HFFc6 (cell line): ENCODE measurements at places on chromosomes 12 and 14.

DNA sequence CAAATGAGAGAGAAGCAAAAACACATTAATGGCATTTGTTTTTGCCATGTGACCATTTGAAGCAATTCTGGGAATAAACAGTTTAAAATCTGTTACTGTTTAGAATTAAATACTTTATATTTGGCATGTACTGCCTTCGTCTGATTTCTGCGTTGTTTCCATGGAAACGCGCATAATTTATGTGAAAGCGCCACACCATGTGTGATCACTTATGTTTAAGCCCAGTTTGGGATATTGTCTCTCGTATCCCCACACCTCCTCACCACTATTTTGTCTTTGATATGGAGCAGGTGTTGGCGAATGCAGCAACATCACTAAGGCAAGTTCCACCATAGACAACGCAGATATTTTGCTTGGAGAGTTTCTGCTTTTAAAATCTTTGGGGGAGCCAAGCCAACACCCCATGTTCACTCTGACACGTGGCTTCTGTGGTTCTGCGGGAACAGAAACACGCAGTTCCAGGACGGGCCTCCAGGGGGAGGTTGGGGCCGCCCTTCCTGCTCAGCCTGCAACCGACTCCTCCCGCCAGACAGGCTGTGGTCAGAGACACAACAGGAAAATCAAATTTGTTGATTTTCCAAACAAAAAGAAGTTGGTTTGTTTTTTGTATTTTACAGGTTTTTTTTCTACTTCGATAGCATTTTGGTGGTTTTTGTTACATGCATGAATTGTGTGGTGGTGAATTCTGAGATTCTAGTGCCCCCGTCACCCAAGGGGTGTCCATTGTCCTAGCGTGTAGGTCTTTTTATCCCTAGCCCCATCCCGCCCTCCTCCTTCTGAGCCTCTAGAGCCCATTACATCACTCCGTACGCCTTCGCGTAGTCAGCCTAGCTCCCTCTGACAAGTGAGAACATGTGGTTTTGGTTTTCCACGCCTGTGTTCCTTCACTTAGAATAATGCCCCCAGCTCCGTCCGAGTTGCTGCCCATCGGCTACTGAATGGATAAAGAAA, 101.9 kb upstream of the SFSWAP start:
- H3K36me3 ChIP-seq, result no peaks in the 10 kb centered on the region
- no peak overlapping the region for H3K27ac ChIP-seq
- peaks cover 8% of the 10 kb centered on the region; the same call in 1 of the 2 replicates for H3K4me1 ChIP-seq
- peaks cover 7% of the 10 kb centered on the region for H3K27me3 ChIP-seq
- H3K4me3 ChIP-seq, result peak overlapping the region; percentile 19; the same call in 1 of the 2 replicates

DNA sequence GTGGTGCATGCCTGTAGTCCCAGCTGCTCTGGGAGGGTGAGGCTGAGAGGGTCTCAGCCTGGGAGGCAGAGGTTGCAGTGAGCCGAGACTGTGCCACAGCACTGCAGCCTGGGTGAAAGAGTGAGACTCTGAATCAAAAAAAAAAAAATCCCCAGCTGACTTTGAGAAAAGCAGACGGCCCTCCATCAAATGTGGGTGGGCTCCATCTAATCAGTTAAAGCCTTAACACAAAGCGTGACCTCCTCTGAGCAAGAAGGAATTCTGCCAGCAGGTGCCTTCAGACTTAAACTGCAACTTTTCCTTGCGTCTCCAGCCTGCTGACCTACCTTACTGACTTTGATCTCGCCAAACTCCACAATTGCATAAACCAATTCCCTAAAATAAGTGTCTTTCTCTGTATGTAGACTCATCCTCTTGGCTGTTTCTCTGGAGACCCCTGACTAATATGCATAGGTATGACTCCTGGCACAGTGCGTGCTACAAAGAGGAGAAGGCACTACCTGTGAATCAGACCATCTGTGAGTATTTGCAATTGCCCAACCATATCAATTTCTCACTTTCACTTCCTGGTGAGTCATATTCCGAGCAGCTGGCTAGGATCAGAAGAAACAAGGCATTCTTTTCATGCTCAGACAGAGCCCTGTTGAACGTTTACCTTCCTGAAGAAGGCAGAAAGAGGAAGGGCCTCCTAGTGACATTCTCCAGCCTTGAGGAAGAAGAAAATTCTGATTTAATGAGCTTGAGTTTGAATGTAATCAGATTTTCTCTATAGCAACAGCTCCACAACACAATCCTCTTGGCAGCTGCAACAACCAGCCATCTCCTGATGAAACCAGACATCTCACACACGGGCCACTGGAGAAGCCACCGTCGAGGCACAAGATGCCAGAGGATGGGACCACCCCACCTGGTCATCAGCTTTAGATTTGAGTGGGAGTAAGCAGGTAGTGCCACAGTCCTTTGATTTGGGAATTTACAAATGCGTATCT, 54.3 kb downstream of the CLMN start:
- peaks cover 8% of the 10 kb centered on the region for H3K4me1 ChIP-seq
- no peak overlapping the region for H3K4me3 ChIP-seq
- H3K27ac ChIP-seq, result peak overlapping the region; percentile 8; the same call in 1 of the 2 replicates
- H3K36me3 ChIP-seq, result no peaks in the 10 kb centered on the region
- peak; percentile 66 for DNase-seq
- H3K27me3 ChIP-seq, result peaks cover 3% of the 10 kb centered on the region; the same call in 1 of the 2 replicates

DNA sequence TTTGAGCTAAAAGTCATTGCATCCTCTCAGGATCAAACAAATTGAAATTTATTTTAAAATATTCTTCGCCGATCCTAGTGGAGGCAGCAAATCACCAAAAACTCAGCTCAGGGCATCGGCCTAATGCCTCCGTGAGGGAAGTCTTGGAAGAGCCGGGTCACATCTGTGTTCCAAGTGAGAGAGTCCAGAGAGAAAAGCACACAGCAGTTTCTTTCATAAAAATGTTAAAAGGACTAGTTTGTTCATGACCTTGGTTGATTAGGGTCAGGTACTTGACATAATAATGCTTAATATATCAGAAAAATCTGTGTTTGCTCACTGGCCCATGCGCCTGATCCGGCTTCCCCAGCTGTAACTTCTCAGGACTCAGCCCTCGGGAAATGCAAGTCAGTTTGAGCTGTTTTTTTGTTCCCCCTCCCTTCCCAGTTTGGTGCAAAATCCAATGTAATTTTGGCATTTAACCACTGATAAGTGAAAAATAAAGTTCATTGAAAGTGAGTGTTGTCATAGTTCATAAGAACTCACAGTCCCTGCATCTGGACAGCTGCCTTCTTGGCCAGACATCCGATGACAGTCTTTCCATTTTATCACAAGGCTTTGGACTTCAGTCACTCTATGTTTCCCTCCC, 161.7 kb downstream of the CAND1 start:
- H3K4me1 ChIP-seq, result peaks cover 93% of the 10 kb centered on the region
- no peak for DNase-seq
- no peaks in the 10 kb centered on the region; the same call in 1 of the 2 replicates for H3K27me3 ChIP-seq
- peak overlapping the region; percentile 59 for H3K27ac ChIP-seq

GRCh38 chr12:46825591-46826414, at the start of gene SLC38A4:
Gene SLC38A4, minus strand, starts transcription at chr12:46825997. Its CDS starts 32,926 bp downstream, at chr12:46793071.
- H3K27me3 ChIP-seq, result peaks cover 5% of the 10 kb centered on the region
- DNase-seq, result peak; percentile 46
- H3K36me3 ChIP-seq, result no peaks in the 10 kb centered on the region; the same call in 1 of the 2 replicates
- peak within 1 kb of the TSS; percentile 73 for H3K27ac ChIP-seq

- H3K27me3 ChIP-seq, result no peaks in the 10 kb centered on the region
- DNase-seq, result no peak
- no peaks in the 10 kb centered on the region for H3K36me3 ChIP-seq
- H3K4me3 ChIP-seq, result no peak overlapping the region
- H3K4me1 ChIP-seq, result no peaks in the 10 kb centered on the region
These were observed 26.2 kb upstream of the ETNK1 start for GRCh38 chr12:22598763-22599161.

- no peak for DNase-seq
- H3K27ac ChIP-seq, result no peak overlapping the region
- no peak overlapping the region for H3K4me3 ChIP-seq
These were observed 24.7 kb downstream of the CLMN start for GRCh38 chr14:95294834-95295599.

DNA sequence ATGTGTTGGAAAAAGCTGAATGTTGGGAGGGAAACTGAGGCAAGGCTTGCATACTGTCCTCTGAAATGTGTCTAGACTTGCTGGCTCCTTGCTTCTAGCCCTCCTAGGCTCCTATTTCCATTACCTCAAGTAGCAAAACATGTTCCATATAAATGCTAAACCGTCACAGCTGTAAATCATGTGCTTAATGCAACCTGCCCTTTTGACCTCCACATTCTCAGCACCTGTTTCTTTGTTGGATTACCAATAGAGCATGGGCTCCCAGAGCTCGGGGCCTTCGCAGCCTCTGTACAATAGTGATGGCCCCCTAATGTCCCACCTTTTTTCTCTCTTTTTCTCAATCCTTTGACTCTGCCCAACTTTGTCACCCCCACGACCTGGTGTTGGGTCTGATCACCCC, 23.3 kb downstream of the RERGL start:
- H3K36me3 ChIP-seq, result no peaks in the 10 kb centered on the region
- H3K4me1 ChIP-seq, result no peaks in the 10 kb centered on the region
- H3K27me3 ChIP-seq, result no peaks in the 10 kb centered on the region; the same call in 1 of the 2 replicates
- H3K27ac ChIP-seq, result no peak overlapping the region
- H3K4me3 ChIP-seq, result no peak overlapping the region
- DNase-seq, result no peak
